Fibroblast of pulmonary artery (primary cell): ENCODE measurements at places on chromosomes 16 and 17.

GRCh38 chr16:88893127-88893968, 26.9 kb upstream of the PABPN1L start:
- no peak for DNase-seq

DNA sequence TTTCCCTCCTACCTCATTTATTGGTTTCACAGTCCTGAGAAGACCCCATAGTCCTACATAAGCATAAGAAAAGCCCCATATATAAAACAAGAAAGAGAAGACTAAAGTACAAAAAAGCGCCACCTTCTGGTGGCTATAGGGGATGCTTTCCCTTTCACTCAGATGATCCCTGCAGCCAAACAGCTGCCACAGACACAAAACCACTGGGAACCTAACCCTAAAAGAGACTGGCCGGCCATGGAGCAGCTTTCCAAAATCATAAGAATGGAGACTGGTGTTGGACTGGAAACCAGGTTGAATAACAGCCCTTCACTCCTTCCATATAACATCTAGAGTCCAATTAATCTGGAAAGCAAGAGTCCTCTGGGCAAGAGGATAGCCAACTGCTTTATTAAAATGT, 11.4 kb downstream of the DYNC1LI2 start:
- DNase-seq: peak; percentile 54

DNA sequence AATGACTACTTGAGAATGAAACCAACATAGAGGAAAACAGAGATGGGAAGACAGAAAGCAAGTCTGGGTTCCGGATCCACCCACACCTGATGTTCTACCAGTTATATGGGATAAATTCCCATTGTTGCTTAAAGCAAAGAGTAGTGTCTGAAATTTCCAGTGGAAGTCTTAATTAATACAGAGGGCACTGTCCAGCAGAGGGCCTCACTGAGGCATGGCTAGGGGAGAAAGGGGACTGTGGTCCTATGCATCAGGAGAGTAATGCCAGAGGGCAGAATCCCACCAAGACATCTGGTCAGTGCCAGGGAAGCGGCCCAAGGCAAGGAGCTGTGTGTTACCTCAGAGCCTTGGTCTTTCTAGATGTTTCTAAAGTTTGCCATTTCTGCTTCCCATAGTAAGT, 7.5 kb upstream of the UMOD start:
- no peak for DNase-seq

DNA sequence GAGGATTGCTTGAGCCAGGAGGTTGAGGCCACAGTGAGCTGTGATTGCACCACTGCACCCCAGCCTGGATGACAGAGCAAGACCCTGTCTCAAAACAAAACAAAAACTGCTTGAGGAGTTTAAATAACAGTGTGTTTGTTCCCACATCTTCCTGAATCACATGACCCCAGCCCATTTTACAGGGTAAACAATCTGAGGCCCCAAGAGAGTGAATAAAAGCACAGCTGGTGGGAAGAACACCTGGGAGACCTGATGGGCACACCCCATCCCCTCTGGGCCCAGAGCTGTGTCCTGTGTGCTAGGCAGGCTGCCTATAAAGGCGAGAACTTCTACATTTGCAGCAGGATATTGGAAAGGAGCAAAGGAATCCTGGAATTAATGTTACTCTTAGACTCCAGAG, 69.6 kb downstream of the PLXDC1 start:
- no peak for DNase-seq

GRCh38 chr16:55662644-55663031, 6.8 kb downstream of the SLC6A2 start:
- no peak for DNase-seq

DNA sequence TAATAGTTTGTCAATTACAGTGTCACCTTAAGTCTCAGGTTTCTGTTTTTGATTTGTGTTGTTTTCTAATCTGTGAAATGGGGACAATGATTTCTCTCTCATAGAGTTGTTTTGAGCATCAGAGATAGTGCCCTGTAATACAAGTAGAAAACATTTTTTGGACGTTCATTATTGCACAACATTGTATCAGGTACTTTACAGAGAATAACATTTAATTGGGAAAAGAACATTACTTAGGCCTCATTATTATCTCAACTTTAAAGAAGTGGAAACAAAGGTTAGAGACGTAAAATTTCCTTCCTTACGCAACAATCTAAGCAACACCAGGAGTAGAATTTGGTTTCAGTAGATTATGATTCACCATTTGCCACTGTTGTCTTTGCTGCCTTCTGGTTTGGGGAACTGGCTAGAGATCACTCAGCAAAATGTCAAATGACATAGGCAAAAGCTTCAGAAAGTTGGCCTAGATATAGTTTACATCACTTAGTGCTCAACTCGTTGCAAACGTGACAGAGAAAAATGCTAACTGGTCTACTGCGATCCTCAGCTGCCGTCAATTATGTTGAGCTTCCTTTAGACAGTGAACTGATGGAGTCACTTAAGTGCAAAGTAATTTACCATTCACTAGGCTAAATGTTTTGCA, 1026.8 kb downstream of the CDH11 start:
- DNase-seq: peak; percentile 19

- no peak for DNase-seq
These were observed 25.2 kb upstream of the GPRC5B start for GRCh38 chr16:19909750-19910322.

DNA sequence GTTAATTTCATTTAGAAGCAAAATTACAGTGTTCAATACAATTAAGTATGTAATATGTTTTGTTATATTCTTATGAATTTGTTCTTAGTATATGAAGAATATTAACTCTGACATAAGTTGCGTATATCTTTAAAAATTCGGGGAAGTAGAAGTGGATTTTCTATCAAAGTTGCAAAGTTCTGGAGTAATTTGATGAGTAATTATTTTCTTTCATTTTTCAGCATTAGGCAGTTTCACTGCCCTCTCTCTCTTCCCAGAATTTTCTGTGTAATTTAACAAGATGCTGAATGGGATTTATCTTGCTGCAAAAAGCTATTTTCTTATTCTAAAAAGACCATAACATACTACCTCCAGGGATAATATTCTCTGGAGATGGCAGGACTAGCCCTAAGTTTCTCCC, 8.9 kb upstream of the CCL18 start:
- no peak for DNase-seq

DNA sequence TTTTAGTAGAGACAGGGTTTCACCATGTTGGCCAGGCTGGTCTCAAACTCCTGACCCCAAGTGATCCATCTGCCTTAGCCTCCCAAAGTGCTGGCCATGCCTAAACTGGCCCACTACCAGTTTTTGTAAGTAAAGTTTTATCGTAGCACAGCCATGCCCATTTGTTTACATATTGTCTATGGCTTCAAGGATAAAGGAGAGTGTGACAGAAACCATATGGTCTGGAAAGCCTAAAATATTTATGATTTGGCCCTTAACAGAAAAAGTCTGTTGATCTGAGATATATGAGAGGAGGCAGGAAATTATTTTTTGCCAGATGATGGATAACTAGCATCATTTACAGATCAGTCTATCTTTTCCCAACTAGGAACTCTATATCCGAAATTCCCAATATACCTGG, 4.5 kb downstream of the AKAP10 start:
- no peak for DNase-seq

GRCh38 chr17:76142039-76142584, 1.1 kb upstream of the FOXJ1 start:
- DNase-seq: no peak

GRCh38 chr17:63035695-63036094, 69.7 kb downstream of the TANC2 start:
- no peak for DNase-seq

GRCh38 chr17:58189436-58190146, 2.9 kb upstream of the EPX start:
- peak; percentile 82 for DNase-seq

GRCh38 chr17:64497565-64498035, 746 bp upstream of the POLG2 start:
- no peak for DNase-seq

GRCh38 chr17:11622492-11622891, 24.2 kb downstream of the DNAH9 start:
- no peak for DNase-seq

- no peak for DNase-seq
These were observed 66.1 kb upstream of the SREBF1 start for GRCh38 chr17:17902877-17903276.

GRCh38 chr16:2196162-2196980, at the start of gene CASKIN1:
Gene CASKIN1, minus strand, starts transcription at chr16:2196605. Its CDS starts 173 bp downstream, at chr16:2196432.
- DNase-seq: no peak

- DNase-seq: no peak
These were observed 87.8 kb downstream of the MARCHF10 start for GRCh38 chr17:62720126-62720850.

GRCh38 chr16:52470585-52470984, 76.4 kb downstream of the TOX3 start:
- DNase-seq: no peak

DNA sequence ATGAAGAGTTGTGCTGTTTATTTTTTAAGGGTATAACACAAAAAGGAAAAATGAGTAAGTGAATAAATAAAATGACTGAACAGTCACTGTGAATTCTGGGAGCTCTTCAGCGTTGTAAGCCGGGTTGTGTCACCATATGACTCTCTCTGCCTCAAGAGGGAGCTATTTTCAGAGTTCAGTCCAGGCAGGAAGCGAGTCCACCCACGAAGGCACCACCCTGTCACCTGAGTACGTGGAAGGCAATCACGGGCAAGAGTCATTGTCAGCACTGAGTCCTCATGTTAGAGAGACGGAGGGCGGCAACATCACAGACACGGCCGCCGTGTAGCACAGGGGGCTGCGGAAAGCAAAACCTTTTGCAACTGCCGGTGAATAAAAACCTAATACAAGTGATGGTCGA, 227.6 kb downstream of the UTP18 start:
- no peak for DNase-seq

- DNase-seq: peak; percentile 45
These were observed 14.3 kb upstream of the GINS3 start for GRCh38 chr16:58377932-58378331.

GRCh38 chr16:24041834-24042631, 206.2 kb downstream of the PRKCB start:
- DNase-seq: peak; percentile 60

- DNase-seq: no peak
These were observed 1.6 kb downstream of the ITGAE start for GRCh38 chr17:3799181-3799945.

DNA sequence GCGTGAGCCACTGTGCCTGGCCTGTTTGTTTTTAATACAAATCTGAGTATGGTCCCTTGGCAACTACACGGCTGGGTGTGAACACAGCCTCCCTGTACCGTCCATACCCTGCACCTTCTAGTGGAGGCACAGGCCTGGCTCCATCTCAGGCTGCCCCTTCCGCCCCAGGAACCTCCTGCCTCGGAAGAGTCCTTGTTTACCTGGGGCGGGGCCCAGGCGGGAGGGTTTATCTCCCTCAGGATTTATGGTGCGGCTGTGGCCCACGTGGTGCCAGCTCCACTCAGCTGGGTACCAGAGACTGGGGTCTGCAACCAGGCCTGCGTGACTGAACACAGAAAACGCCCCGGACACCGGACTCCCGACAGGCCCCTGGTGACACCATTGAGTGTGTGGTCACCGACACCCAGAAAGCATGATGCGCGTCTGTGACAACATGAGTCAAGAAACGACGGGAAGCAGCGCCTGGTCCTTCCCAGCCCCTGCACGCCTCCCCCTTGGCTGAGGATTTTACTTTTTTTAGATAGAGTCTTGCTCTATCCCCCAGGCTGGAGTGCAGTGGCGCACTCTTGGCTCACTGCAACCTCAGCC, 19.0 kb downstream of the UNKL start:
- DNase-seq: no peak

- no peak for DNase-seq
These were observed 4.3 kb upstream of the CRISPLD2 start for GRCh38 chr16:84815462-84815861.
